ENCODE measurements at places on chromosomes 13 and 19.

DNA sequence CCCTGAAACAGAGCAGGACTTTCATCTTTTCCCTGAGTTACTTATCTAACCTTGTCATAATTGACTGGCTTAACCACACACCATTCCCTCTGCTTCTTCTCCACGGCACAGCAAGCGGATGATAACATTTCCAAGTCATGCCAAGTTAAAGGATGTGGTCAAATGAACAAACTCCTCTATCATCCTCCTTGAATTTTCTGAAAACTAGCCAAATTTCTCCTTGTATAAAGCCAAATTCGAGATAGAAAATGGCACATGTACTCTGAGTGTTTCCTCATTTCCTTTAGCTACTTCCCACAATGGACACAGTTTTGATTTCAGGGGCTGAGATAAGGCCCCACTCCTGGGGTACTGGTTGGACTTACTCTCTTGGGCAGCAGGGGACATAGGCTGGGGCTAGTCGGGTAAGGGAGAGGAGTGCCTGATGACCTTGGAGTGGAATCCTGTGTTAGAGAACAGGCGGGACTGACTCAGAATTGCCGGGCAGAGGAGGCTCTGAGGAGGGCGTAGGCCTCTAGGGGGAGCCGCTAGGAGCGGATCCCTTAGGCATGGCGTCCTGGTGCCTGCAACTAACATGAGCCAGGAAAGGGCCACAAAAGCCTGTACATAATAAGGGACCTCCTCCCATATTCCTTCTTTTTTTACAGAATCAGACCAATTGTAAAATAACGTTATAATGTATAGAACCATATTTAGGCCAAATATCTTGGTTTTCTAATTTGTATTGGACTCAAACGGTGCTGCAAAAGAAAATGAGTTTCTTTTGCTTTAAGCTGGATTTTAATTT lies 20.3 kb upstream of the TMTC4 start:
- DNase-seq: no peak

GRCh38 chr19:16024266-16025107 lies 51.8 kb upstream of the TPM4 start:
- DNase-seq: no peak

GRCh38 chr13:39783051-39783450 lies 127.6 kb downstream of the COG6 start:
- DNase-seq: no peak

DNA sequence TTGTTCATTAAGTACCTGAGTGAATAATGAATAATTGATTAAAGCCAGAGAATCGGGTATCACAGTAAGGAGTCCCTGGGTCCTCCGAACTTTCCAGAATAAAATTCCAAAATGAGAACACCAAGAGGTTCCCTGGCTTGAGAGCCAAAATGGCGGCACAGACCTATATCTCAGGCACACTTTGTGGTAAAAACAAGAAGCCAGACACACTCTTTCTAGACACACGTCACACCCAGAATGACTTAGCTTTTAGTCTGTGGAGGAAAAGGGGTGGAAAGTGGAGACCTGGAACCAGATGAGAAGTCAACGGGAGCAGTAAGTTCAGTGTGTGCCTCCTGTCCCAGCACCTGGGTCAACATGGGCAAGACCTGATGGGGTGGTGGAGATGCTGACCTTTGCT lies 8.4 kb downstream of the ARL11 start:
- DNase-seq: no peak

- no peak for DNase-seq
Measured at GRCh38 chr13:94640721-94641120, 39.1 kb downstream of the GPR180 start.

DNA sequence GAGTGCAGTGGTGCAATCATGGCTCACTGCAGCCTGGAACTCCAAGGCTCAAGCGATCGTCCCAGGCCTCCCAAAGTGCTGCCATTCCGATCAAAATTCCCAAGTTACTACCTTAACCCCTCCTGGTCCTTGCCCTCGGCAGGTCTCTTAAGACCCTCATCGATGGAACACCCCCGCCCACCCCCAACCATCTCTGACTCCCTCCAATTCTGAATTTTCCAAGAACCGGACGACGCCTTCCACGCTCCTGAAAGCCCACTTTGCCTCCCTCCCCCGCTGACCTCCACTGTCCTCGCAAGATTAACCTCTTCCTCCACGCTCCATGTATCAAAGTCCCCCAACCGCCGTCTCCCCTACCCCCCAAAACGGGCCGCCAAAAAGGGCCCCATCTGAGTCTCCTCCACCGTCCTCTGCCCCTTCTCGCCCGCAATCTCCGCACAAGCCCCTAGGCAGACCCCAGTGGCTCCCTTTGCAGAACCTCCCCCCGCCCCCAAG lies 539 bp downstream of the DAPK3 start:
- no peak for DNase-seq

- DNase-seq: no peak
Measured at GRCh38 chr19:51114087-51114729, 6.0 kb upstream of the CTU1 start.

- no peak for DNase-seq
Measured at GRCh38 chr19:31419871-31420445, 70.7 kb upstream of the TSHZ3 start.

- no peak for DNase-seq
Measured at GRCh38 chr19:29117926-29118325, 95.0 kb downstream of the UQCRFS1 start.

DNA sequence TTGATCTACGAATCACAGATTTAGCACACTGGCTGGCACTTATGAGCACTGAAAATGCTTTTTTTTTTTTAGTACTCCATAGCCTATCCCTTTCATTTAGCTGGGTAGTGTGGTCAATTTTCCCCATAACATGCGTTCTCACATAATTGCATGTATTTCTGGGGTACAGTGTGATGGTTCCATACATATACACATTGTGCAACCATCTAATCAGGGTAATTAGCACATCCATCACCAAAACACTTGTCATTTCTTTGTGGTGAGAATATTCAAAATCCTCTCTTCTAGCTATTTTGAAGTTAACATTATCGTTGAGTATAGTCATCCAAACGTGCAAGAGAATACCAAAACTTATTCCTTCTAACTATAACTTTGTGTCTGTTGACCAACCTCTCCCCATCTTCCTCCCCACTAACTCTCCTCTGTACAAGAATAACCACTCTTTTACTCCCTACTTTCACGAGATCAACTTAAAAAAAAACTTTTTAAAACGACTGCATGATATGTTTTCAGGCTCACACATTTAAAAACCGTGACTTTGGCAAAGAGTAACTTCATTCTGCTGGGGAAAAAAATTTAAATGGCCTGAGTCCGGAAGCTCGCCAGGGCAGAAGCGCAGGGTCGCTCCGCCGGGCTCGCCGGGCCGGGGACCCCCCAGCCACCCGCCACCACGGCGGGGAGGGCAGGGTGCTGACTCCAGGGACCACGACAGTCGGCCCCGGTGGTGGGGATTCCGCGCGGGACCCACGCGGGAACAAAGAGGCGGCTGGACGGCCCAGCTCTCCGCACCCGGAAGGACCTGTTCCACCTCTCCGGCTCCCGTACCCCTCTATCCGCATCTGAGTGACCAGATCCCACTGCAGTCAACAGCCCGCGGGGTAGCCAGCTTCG lies 868 bp upstream of the UBAC2 start:
- no peak for DNase-seq

DNA sequence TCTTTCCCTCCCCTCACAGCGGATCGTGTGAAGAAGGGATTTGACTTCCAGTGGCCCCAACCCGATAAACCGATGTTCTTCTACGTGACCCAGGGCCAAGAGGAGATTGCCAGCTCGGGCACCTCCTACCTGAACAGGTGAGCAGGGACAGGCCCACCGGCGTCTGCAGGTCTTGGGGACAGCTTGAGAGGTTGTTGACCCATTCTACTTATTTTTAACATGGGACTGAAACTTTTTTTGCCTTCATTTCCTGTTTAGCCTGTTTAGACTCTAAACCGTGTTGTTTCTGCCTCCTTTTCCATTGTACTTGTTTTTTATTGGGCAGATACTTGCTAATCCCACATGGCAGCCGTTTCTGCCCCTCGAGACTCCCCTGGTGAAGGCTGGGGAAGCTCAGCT lies 28.5 kb downstream of the UPF1 start:
- DNase-seq: no peak

GRCh38 chr13:61608138-61608537 lies 192.5 kb upstream of the PCDH20 start:
- no peak for DNase-seq

GRCh38 chr13:32883474-32883873 lies 132.7 kb upstream of the KL start:
- no peak for DNase-seq

DNA sequence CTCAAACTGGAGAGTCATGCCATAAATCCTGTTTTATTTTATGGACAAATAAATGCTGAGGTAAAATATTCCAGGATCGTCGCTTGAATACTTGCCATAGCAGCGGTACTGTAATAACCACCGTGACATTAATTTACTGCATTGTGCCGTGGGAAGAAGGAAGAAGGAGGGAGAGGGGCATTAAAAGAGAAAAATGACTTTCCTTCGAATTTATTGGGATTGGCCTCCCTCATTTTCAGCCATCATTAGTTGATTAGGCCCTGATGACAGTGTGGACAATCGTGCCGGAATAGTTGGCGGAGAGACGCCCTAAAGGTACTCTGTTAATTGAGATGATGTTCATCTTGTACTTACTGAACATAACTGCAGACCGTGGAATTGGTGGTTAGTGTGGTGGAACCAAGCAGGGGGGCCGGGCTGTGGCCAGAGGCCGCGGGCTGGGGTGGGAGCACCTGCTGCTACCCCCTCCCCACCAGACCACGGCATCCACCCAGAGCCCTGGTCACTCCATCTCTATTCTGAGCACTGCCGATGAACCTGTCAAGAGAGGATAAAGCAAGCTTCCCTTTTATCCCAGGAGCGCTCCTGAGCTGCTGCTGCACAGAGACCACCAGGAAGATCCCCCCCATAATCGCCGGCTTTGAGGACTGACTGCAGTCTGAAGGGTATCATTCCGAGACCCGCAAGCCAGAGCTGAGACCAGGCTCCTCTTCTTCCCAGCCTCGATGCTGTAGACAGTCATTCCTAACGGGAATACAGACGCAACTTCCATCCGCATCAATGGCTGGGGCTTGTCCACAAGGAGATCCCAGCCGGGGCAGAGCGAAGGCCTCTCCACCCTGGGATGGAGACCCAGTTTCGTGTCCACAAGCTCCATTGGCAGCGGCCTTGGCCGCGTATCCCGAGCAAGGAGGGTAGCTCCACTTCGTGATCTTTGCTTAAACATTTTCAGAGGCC lies 168.3 kb upstream of the TSHZ3 start:
- DNase-seq: no peak

DNA sequence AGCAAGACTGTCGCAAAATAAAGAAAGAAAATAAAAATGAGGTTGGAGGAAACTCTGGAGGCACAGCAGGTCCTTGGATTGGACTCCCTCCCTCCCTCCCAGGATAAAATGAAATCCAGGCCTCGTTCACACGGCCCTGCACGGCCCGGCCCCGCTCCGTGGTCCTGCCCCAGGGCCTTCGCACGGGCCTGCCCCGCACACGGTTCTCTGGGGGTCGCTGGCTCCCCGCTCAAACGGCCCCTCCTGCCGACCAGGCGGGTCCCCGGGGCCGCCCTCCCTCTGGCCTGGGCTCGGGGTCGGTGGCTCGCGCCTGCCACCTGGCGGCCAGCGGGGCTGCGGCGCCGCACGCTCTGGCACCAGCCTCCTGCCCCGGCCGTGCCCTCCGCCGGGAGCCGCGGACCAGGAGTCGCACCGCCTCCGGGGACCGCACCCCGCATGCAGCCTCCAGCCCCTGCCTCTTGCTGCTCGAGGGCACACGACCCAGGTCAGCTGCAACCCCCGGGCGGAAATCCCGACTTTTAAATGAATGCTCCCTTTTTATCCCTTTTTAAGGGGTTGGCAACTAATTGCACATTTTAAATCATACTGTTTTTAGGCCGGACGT lies 1.5 kb upstream of the WDR18 start:
- DNase-seq: peak; percentile 74

GRCh38 chr19:15113245-15114152 lies 6.3 kb downstream of the SYDE1 start:
- no peak for DNase-seq

- DNase-seq: no peak
Measured at GRCh38 chr19:37899966-37900365, 6.4 kb downstream of the WDR87 start.

DNA sequence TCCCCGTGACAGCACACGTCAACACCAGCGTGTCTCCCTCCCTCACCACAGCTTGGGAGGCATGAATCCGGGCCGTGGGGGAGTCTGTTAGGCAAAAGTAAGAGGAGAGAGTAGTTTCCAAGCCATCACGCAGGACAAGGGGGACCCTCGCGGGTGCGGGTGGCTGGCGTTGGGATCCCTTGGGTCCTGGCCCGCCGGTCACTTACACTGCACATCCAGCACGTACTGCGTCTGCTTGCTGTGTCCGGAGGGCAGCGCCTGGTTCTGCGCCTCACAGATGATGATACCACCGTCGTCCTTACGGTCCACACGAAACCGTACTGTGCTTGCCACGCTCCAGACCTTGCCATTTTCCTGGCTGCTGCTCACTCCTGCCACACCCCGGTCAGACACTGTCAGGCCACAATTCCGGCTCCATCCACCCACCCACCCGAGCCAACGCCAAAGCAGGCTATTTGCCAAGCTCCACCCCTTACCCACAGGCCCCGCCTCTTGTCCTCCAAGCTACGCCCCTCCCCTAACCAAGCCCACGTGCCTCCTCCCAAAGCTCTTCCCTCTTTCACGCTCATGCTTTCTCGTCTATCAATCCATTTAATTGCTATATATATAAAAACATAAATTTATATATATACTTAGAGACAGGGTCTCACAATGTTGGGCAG lies 6.6 kb upstream of the ZNF428 start:
- DNase-seq: no peak

GRCh38 chr13:112168761-112169160 lies 101.8 kb downstream of the SOX1 start:
- no peak for DNase-seq

GRCh38 chr19:10270616-10271394 lies at the start of gene ICAM1:
TSS of gene ICAM1 (plus strand) at chr19:10271120. CDS start at chr19:10271160, 40 bp downstream.
- DNase-seq: peak; percentile 74

- no peak for DNase-seq
Measured at GRCh38 chr13:45361596-45362206, 20.7 kb upstream of the TPT1 start.

DNA sequence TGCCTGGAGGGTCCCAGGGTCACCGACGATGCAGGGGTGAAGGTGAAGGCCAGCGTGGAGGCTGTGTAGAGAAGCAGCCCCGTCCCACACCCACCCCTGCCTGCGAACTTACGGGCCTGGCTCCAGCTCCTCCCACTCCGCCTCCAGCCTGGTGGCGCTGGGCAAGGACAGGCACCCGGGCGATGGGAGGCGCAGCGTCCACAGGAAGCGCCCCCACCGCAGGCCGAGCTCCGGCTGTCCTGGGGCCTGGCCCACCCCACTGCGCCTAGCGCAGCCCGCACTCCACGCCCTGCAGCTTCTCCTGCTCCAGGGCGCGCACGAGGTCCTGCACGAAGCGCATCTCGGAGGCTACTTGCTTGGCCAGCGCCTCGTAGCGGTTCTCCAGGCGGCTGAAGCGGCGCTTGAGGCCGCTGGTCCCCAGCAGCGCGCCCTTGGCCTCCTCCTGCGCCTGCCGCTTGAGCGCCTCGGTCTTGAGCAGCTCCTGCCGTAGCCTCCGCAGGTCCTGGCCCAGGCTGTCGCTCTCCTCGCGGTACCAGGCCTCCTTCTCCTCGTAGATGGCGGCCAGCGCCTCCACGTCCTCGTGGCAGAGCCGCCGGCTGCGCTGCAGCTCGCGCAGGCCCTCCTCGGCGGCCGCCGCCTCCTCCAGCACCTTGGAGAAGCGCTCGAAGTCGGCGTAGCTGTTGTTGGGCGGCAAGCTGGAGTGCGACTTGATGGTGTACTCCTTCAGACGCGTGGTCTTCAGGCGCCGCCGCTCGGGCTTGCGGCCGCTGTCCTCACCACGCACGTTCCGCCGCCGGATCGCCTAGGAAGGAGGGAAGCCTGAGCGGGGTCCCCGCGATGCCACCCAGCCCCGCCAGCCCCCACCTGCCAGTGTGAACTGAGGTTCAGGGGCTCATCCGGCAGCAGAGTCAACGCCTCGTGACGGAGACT lies 11.8 kb downstream of the DAPK3 start:
- DNase-seq: no peak
